Central memory CD4-positive, alpha-beta T cell (primary cell): ENCODE measurements at places on chromosomes 2 and 18.

- DNase-seq, result no peak
These were observed 104.7 kb downstream of the TSN start for GRCh38 chr2:121860033-121860757.

DNA sequence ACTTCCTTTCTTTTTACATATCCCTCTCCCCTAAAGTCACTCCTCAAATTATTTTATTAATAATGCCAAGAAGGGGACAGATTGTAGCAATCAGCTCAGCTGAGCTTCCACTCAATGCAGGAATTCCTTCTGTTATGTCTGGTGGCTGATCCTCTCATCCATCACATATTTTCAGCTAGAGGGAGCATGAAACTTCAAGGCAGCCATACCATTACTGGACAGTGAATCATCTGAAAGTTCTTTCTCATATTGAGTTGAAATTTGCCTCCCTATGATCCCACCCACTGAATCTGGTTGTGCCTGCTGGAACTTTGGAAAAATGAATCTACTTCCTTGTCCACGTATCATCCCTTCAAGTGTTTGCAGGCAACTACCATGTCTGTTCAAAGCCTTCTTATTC lies 11.2 kb downstream of the ZNF385B start:
- no peak for DNase-seq

DNA sequence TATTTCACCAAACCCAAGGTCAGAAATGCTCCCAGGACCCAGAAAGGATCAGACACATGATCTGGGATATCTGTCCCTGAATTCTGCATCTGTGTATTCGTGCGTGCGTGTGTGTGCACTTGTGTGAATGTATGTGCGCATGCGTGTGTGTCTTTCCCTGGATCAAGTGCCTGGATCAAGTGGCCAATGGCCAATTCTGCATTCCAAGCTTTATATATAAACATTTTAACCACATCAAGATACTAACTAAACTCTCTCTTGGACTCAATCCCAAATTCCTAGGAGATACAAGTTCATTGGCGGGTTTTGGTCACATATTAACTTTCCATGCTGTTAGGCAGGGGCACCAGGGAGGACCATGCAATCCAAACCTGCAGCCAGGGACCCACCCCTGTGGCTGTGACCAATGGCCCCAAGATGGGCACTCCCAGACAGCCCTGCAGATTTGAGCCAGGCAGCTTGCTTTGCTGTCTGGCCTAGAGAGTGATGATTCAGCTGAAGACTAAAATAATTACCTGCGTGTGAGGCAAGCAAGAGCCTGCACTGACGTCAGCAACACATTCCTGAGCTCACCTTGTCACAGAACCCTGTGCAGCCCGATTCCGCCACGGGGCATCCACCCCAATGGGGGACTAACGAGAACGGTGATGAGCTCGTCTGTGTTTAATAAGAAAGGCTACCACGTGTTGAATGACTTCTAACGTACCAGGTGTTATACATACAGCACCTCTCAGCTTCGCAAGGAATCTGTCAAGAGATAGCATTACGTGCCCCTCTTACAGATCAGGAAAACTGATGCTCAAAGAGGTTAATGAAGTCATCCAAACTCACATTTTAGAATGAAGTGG lies 45.3 kb upstream of the ROCK2 start:
- no peak for DNase-seq

DNA sequence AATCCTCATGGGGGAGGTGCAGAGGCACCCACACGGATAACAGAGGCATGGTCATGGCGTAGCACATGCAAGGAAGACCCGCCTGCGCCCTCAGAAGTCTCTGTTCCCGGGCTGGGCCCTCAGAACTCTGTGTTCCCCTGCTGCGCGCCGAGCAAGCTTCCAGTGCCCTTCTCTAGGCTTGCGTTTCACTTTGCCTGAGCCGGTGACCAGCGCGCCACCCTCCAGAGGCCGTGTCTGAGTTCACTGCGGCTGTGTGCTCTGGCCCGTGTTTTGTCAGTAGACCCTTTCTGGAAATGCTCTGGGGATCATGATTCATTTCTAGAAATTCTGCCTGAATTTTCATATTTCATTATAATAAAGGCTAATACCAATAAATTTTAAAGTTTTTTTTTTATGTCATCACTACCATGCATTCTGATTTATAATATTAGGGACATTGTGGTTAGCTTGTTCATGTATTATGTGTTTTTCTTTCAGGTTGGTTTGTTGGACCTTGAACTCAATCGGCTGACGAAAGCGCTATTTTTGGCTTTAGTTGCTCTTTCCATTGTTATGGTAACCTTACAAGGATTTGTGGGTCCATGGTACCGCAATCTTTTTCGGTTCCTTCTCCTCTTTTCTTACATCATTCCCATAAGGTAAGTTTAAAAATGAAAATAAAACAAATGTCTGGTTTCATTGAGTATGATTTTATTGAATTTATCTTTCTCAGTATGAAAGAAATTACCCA lies 142.7 kb upstream of the NFATC1 start:
- no peak for DNase-seq
